ENCODE measurements at places on chromosomes 6 and 20.

DNA sequence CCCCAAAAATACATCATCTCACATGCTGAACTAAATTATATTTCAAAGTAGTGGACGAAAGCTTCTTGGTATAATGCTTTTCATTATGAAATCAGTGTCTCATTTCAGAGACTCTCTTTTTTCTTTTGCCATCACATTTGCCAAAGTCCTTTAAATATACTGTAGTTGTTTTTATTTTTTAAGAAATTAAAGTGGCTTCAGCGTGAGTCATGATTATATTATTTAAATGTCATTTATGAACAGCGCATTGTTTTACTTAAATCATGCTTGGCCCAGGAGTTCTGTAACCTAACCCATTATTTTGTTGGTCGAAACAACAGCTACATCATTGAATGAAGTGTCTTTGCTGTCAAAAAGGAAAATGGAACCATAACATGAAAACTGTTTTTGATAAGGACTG, 100.9 kb downstream of the CD109 start:
- DNase-seq: no peak

DNA sequence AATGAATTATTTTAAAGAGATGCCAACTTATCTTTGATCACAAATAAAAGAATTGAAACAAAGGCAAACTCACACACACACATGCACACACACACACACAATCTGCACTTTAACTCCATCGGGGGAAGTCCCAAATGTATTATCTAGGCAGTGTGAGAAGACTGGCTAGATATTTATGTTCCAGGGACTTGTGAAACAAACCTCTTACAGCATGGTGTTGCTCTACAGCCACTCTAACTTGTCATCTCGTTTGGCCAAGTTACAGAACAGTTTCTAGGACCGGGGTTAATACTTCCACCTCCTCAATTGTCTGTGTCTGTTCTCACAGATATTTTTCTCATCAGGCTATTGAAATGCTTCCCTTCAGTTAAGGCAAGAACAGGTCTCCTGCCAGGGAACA, 855.0 kb downstream of the EPHA7 start:
- no peak for DNase-seq

DNA sequence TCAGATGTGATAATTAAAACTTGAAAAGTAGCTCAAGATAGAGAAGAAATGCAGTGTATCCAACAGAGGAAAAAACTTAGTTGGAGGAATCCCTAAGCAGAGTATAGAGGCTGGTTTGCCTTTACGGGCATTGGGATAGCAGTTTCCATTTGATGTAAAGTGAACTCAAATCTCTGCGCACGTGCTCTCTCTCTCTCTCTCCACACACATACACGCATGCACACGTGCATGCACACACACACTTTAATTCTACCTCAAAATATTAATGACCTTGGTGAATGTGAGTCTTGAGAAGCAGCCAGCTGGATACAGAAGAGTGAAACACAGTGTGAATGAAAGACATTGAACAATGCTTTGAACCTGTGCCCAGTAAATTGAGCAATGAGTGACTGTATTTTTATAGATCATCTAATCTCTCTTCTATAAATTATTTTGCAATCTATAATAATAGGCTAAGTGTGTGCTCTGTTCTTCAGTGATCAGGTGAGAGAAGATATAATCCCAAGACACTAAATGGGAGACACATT, 247.7 kb upstream of the FAM83B start:
- DNase-seq: no peak

- DNase-seq: no peak
Measured at GRCh38 chr6:26300828-26301227, 64.2 kb upstream of the BTN3A2 start.

GRCh38 chr6:31070711-31071197, 41.6 kb downstream of the C6orf15 start:
- DNase-seq: no peak

DNA sequence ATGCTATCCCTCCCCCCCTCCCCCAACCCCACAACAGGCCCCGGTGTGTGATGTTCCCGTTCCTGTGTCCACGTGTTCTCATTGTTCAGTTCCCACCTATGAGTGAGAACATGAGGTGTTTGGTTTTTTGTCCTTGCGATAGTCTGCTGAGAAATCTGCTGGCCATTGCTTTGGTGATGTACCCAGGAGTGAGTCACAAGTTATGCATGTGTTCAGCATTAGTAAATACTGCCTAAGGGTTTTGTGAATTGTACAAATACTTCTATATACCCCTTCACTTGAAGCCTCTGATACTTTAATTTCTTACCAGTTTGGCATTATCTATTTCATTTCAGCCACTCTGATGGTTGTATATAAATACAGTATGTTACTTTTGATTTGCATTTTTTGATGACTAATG, 711.3 kb upstream of the GJE1 start:
- DNase-seq: no peak

DNA sequence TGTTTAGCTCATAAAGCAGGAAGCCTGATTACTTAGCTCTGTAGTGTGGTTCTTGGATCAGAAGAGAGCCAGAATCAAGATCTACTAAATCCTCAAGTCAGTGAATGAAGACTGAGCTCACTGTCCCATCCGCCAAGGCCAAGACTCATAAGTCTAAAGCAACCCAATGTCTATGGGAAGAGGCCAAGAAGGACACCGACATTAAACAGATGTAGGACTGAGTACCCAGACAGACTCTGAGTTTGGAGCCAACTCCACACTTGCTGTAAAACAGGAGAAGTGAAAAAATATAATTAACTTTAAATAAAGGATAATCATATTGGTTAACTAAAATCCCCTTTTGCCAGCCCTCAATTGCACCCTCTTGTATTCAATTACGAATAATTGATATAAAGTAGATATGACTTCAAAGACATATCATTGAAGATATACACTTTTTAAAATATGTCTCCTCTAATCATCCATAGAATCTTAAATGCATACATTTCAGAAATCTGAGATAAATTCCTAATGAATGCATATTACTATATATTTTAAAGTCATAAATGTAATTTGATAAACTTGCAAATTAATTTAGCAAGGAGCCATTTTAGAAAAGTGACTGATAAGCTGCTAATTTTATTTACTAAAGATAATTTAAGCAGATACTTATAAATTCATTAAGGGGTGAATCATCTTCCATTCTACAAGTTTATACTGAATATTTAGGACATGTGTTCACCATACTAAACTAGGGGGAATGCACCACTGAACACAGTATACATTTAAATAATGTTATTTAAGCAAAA, 617.0 kb upstream of the ARID1B start:
- DNase-seq: no peak

DNA sequence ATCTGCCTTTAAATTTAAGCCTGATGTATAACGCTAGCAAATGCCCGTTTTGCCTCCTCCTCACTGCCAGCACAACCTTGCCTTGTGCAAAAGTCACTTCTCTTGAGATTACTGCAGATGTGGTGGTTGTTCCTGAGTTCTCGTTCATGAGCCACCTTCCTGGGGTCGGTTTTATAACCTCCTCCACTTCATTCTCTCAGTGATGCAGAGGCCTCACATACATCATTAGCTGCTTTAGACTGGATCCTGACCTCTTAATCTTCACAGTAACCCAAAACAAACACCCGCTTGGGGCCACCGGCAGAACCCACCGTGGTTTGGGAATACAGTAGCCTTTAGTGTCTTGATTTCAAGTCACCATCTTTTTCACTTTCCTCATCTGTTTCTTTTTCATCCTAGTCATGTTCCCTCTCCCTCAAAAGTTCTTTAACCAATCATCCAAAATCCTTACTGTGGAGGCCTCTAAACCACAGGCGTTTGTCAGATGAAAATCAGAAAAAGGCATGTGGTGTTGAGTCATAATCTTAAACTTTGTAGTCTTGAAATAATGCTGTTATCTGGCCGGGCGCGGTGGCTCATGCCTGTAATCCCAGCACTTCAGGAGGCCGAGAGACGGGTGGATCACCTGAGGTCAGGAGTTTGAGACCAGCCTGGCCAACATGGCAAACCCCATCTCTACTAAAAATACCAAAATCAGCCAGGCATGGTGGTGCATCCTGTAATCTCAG, 430.3 kb upstream of the SOX4 start:
- no peak for DNase-seq

DNA sequence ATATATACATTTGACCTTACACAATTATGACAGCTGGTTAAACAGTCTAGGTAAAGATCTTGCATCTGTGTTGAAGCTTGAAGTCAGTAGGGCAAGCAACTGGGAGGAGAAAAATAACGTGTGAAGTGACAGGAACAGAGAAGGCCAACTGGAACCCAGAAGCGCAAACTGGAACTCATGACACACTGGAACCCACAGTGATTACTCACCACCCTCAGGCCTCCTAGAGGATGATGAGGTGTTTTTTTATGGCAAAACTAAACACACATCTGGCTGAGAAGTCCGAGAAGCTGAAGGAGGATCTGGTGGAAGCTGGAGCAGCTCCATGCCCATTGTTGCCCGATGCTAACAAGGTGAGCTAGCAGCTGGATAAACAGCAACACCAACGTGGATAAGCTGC, 108.1 kb downstream of the TMEM200A start:
- no peak for DNase-seq

DNA sequence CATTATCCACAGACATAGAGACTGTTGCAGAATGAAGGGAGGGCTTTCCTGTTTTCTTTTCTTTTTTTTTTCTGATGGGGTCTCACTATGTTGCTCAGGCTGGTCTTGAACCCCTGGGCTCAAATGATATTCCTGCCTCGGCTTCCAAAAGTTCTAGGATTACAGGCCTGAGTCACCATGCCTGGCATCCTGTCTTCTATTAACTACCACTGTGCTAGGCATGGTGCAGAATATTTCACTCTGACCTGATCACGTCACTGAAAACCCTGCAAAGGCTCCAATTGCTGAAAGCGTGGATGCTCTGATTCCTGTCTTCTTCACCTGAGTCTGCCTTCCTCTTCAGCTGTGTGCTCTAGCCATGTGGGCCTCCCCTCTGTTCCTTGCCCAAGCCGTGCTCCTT, 8.5 kb upstream of the DNMT3B start:
- DNase-seq: no peak

- DNase-seq: no peak
Measured at GRCh38 chr20:63574829-63575743, 1.0 kb upstream of the HELZ2 start.

GRCh38 chr20:60097285-60097684, 139.1 kb downstream of the CDH26 start:
- peak; percentile 29 for DNase-seq

DNA sequence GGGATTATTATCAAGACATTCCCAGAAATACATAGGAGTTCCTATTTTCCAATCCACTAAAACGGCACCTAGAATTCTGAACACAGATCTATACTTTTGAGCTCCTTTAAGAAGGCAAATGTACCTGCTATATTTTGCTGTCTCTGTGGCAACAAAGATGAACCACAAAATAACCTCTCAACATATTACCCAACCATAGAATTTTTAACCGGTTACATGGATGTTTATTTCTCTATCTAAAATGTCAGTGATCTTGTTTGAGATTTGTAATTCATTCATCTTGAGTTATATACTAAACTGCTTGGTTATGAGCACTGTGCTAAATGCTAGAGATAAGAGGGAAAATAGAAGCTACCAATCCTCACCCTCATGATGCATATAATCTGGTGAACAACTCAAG, 117.5 kb upstream of the HMGCLL1 start:
- DNase-seq: no peak

DNA sequence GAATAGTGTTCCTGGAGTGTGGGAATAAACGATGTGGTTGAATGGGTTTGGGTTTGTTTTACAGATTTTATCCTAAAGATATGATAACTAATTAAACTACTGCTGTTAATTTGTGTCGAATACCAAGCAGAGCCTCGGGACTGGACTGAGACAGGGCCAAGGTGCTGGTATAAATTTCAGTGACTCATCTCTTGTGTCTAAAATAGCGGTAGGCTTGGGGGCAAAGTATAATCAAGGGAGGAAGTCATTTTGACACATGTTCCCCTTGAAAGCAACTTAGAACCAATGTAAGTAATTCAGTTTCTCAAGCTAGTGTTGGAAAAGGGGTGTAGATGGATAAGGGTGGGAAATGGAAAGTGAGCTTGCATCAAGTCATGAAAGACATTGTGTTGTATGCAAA, 108.4 kb downstream of the PLCB4 start:
- no peak for DNase-seq

DNA sequence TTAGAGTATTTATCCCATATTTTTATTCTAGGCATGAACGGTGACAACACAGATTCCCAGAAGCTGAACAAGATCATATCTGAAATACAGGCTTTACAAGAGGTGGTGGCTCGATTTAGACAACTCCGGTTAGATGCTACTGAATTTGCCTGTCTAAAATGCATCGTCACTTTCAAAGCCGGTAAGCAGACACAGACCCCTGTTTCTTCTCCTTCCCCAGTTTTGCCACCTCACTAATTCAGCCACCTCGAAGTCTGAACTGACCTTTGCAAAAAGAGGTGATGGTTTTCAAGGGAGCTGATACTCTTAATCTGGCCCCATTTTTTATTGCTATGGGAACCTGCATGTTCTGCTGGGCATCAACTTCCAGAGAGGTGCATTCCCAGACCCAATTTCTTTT, 15.0 kb downstream of the NR2E1 start:
- DNase-seq: no peak

DNA sequence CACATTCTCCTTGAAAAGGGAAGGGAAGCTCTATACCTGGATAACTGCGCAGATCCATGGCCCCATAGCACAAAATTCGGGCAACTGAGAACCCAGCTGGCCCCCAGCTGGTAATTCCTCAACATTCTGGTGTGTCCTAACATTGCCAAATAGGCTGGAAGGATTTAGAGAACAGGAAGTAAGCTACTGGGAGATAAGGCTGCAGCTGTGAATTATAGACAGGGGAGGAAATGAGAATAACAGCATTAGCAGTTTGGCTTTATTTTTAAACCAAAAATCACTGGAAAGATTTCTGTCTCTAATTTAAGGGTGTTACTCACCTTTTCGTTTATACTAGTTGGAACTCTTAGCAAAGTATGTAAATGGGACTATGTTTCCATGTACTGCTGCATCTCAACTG, 97.2 kb downstream of the TULP4 start:
- no peak for DNase-seq

- DNase-seq: no peak
Measured at GRCh38 chr20:19741924-19742323, 16.1 kb upstream of the RIN2 start.

- DNase-seq: no peak
Measured at GRCh38 chr6:107458672-107459282, 587 bp downstream of the PDSS2 start.

GRCh38 chr6:169839493-169839892, 88.1 kb downstream of the ERMARD start:
- no peak for DNase-seq

- DNase-seq: no peak
Measured at GRCh38 chr6:163370464-163371117, 43.9 kb upstream of the QKI start.

GRCh38 chr20:64065974-64066343, 3.0 kb downstream of the TCEA2 start:
- no peak for DNase-seq

DNA sequence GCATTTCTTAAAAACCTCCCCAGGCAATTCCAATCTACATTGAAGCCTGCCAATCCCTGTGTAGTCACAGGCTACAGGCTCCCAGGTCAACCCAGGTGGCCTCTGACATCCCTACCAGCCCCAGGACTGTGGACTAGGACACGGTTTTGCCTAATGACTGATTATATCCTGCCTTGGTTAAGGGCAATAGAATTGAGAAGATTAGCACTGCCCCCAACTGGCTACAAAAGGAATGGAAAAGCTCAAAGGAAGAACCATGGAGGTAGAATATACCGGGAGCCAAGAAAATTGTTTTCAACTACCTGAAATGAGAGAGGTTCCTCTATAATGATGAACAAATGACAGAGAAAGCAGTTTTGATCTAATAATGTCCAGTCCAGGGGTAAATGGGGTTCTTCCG, 421.1 kb upstream of the AGPAT4 start:
- no peak for DNase-seq

Measured in SIG-M5 (cell line).